Epithelial cell of proximal tubule (primary cell): ENCODE measurements at places on chromosomes 6 and 20. TPM values are rescaled to one million over a fixed set of nuclear protein-coding genes. Genes with fewer than 3 reads are reported as not detected.

The NELFE gene
- total RNA-seq: 113 and 132 TPM in 2 replicates

The FAM83D gene
- total RNA-seq: 56.7 and 72.8 TPM in 2 replicates

The GFRAL gene
- total RNA-seq: not detected in 2 replicates

The PDSS2 gene
- 6.9 and 7.4 TPM in 2 replicates for total RNA-seq

The CYP24A1 gene
- 0.80 and 1.5 TPM in 2 replicates for total RNA-seq

DNA sequence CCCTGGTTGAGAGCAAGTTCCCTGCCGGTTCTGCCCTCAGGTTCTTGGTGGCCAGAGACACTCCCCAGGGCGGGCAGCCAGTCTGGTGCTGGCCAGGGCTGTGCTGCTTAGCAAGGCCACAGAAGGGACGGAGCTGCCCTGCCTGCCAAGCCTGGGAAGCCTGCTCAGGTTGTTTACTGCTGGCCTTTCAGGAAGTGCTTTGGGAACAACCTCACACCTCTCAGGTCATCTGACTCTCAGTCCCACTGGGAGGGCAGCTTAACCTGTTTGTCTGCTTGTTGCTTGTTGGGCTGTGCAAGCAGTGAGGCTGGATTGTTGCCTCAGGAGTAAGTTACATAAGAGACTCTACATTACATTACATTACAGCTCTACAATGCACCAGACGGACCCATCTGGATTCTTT is 75.8 kb upstream of the AFDN start:
- DNase-seq: no peak
